ENCODE measurements at places on chromosomes 1 and 21. TPM values are rescaled to one million over a fixed set of nuclear protein-coding genes. Genes with fewer than 3 reads are reported as not detected.

GRCh38 chr1:243733670-243734307 lies 116.3 kb downstream of the AKT3 start:
- H3K27me3 ChIP-seq = no peaks in the 10 kb centered on the region
- DNase-seq = no peak
- H3K27ac ChIP-seq = no peak overlapping the region

DNA sequence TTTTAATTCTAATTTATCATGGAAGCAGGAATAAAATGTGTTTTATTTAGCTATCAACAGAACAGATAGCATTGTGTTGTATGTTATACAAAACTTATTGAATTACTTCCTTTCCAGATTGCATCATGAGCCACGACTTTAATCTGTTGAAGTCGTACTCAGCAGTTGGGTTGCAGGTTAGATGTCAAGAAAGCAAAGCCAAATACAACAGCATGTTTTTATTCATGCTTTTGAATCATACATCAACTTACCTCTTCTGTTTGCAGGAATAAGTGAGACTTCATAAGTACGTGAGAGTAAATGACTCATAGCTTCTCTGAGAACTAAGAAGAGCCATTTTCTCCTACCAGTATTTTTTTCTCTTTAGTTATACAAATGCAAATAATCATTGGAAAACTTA lies 110.8 kb upstream of the ADGRL4 start:
- DNase-seq = no peak
- no peaks in the 10 kb centered on the region for H3K4me1 ChIP-seq
- no peak overlapping the region for H3K27ac ChIP-seq
- no peak overlapping the region for H3K4me3 ChIP-seq

GRCh38 chr1:45291716-45292115 lies 35.0 kb upstream of the HPDL start:
- no peaks in the 10 kb centered on the region for H3K36me3 ChIP-seq
- H3K27me3 ChIP-seq = no peaks in the 10 kb centered on the region
- H3K27ac ChIP-seq = peak overlapping the region; percentile 75
- DNase-seq = peak; percentile 76

DNA sequence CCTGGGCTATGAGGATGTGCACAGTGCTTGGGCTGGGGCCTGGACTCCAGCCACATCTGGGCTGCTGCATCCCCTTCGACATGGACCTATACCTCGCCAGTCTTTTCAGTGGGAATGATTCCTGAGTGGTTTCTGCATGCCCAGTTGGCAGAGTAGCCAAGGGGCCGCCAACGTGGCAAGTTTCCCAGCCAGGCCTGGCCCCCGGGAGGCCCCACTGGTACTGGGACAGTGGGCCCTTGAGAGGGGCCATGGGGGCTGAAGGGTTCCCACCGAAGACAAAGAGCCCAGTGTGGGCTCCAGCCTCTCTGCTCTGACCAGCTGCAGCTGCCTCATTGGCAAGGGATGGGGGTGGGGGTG lies 15.4 kb downstream of the RAP1GAP start:
- H3K27ac ChIP-seq = no peak overlapping the region
- H3K4me3 ChIP-seq = no peak overlapping the region
- DNase-seq = no peak
- H3K36me3 ChIP-seq = no peaks in the 10 kb centered on the region
- peaks cover 25% of the 10 kb centered on the region for H3K4me1 ChIP-seq
- peaks cover 6% of the 10 kb centered on the region for H3K27me3 ChIP-seq

DNA sequence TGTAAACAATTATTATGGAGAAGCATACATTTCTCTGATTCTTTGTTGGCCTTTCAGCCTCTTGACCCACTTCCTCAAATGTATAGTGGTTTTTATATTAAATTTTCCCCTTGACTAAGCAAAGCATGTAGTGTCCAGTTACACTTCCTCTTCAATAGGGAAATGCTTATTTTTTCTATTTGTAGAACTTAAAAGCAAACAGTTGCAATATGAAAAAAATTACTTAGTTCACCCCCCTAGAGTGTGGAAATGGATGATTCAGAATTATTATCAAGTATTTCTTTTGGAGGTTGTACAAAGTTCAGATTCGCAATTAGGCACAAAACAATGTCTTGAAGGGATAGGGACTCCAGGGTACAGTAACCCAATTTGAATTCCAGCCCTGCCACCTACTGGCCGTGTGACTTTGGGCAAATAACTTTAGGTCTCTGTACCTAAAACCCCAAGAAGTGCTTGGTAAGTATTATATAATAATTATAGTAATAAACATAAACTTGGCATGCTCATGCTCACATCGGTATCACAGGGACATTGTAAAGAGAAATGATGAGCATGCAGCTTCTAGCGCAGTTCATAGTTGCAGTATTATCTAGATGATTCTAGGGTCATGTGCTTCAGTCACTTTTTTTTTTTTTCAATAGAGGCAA lies 28.6 kb upstream of the IFNGR2 start:
- peak overlapping the region; percentile 58 for H3K27ac ChIP-seq
- no peaks in the 10 kb centered on the region for H3K27me3 ChIP-seq

- peaks cover 7% of the 10 kb centered on the region for H3K4me1 ChIP-seq
- H3K27me3 ChIP-seq = no peaks in the 10 kb centered on the region
- H3K36me3 ChIP-seq = no peaks in the 10 kb centered on the region
- H3K4me3 ChIP-seq = no peak overlapping the region
- no peak for DNase-seq
- H3K27ac ChIP-seq = no peak overlapping the region
These were observed 19.7 kb upstream of the HYI start for GRCh38 chr1:43473463-43473862.

GRCh38 chr1:27876341-27877114 lies 4.2 kb downstream of the THEMIS2 start:
- DNase-seq = no peak
- peaks cover 5% of the 10 kb centered on the region for H3K4me1 ChIP-seq
- no peak overlapping the region for H3K4me3 ChIP-seq
- H3K36me3 ChIP-seq = no peaks in the 10 kb centered on the region
- no peak overlapping the region for H3K27ac ChIP-seq

GRCh38 chr21:31282095-31282709 lies 61.9 kb downstream of the TIAM1 start:
- no peaks in the 10 kb centered on the region for H3K4me1 ChIP-seq
- no peak overlapping the region for H3K4me3 ChIP-seq
- H3K27me3 ChIP-seq = no peaks in the 10 kb centered on the region
- no peaks in the 10 kb centered on the region for H3K36me3 ChIP-seq
- DNase-seq = no peak

DNA sequence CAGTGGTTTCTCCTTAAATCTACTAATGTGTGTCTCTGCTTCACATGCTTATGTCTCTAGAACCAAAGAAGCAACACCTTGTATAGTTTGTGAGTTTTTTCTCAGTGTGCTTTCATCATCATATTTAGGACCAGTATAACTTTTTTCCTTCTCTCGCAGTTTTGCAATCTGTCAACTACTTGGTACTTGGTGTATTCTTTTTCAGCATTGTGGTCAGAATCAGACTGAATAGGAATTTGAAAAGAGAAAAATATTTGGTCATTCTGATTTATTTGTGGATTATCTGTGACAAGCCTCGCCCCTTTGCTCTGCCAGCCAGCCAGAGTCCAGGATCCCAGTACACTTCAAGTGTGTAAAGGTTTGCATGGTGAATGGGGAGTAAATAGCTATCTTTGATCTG lies 122.3 kb downstream of the C1orf21 start:
- peaks cover 16% of the 10 kb centered on the region for H3K4me1 ChIP-seq
- H3K4me3 ChIP-seq = no peak overlapping the region
- no peaks in the 10 kb centered on the region for H3K27me3 ChIP-seq

GRCh38 chr1:230098723-230099122 lies 31.7 kb downstream of the GALNT2 start:
- no peaks in the 10 kb centered on the region for H3K27me3 ChIP-seq
- H3K4me1 ChIP-seq = peaks cover 2% of the 10 kb centered on the region
- no peak overlapping the region for H3K4me3 ChIP-seq

Gene CD53
- 19.2 TPM for polyA plus RNA-seq

Gene CA6
- not detected for polyA plus RNA-seq

Gene AMY2A
- not detected for polyA plus RNA-seq

Gene CAMK2N1
- 194 TPM for polyA plus RNA-seq

Gene ANGPTL3
- polyA plus RNA-seq = 12.3 TPM
